Naive thymus-derived CD4-positive, alpha-beta T cell (primary cell): ENCODE measurements at places on chromosomes 4 and X.

GRCh38 chr4:87024201-87024600 is 89.4 kb downstream of the AFF1 start:
- H3K4me1 ChIP-seq, result peaks cover 4% of the 10 kb centered on the region
- DNase-seq, result no peak
- H3K4me3 ChIP-seq, result no peak overlapping the region
- H3K27ac ChIP-seq, result no peak overlapping the region

GRCh38 chr4:118351851-118352827 is 664 bp downstream of the PRSS12 start:
- H3K4me1 ChIP-seq, result peaks cover 6% of the 10 kb centered on the region
- H3K27me3 ChIP-seq, result peaks cover 11% of the 10 kb centered on the region
- no peak overlapping the region for H3K4me3 ChIP-seq
- no peak for DNase-seq
- no peaks in the 10 kb centered on the region for H3K36me3 ChIP-seq

DNA sequence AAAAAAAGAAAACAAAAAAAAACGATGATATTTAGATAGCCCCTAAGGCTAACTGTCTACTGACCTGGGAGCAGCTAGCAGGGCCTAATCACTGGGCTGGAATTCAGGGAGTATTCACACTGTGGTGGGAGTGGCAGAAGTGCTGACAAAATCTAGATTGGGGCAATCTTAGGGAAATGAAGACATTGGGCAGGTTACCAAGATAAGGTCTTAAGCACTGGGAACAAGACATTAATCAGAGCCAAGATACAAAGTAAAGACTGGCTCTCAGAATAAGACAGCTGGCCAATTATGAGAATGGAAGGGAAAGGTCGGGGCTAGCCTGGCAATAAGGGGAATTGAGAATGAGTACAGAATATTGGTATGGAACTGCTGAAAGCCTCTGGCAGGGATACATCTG is 100.2 kb upstream of the GRIA3 start:
- H3K4me3 ChIP-seq, result no peak overlapping the region
- no peaks in the 10 kb centered on the region for H3K4me1 ChIP-seq
- no peaks in the 10 kb centered on the region for H3K27me3 ChIP-seq
- no peak overlapping the region for H3K27ac ChIP-seq
- H3K36me3 ChIP-seq, result no peaks in the 10 kb centered on the region
- no peak for DNase-seq

DNA sequence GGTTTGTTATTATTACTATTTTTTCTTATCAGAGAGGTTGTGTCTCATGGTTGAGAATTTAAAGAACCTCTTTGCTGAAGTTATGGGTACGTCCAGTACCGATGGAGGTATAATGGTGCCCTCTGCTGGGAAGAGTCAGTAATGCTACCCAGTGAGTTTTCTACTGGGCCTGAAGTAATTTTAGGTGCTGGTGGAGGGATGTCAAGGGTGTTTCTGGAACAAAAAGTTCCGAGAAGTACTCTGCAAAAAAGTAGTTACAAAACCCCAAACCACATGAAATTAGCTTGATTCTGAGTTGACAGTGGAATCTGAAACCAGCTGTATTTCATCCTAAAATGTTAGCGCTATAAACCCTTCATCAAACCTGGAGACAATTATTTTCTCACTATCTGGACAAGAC is 102.5 kb upstream of the MID1 start:
- no peak overlapping the region for H3K4me3 ChIP-seq
- no peak overlapping the region for H3K27ac ChIP-seq
- no peaks in the 10 kb centered on the region for H3K36me3 ChIP-seq
- no peaks in the 10 kb centered on the region for H3K4me1 ChIP-seq

DNA sequence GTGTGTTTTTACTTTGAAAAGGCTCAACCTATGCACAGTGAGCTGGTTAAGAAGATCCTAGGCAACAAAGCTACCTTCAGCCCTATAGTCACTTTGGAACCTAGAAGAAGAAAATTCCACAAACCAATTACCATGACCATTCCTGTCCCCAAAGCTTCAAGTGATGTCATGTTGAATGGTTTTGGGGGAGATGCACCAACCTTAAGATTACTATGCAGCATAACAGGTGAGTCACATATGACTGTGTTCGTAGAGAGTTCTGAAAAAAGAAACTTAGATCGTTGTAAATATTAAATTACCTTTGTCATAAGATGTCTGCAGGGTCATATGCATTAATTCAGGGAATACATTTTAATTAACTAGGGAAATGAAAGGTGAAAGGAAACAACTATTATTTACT is 287.1 kb downstream of the ANK2 start:
- no peak overlapping the region for H3K4me3 ChIP-seq
- no peaks in the 10 kb centered on the region for H3K27me3 ChIP-seq
- no peaks in the 10 kb centered on the region for H3K4me1 ChIP-seq
- no peak overlapping the region for H3K27ac ChIP-seq

- no peaks in the 10 kb centered on the region for H3K27me3 ChIP-seq
- no peak overlapping the region for H3K4me3 ChIP-seq
- no peak for DNase-seq
- H3K36me3 ChIP-seq, result no peaks in the 10 kb centered on the region
- H3K4me1 ChIP-seq, result no peaks in the 10 kb centered on the region
Observed at GRCh38 chr4:32191961-32192360, 1471.8 kb downstream of the PCDH7 start.

DNA sequence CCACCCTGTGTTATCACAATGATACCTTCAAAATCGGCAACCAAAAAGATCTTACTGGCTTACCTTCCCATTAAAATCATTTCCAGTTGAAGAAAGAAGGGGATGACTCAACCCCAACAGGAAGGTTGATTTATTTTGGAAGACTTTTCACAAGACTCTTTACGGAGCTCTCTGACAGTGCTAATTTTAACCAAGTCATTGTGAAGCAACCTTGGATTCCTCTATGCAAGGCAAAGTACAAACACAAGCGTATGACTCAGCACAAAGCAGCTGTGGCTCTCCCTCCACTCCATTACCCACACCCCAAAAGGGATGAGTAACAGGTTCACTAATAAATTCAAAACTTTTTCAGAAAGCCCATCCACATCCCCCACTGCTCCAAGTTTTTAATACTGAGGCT is 213.8 kb upstream of the FGF13 start:
- no peak overlapping the region for H3K4me3 ChIP-seq
- no peaks in the 10 kb centered on the region for H3K4me1 ChIP-seq
- H3K27ac ChIP-seq, result no peak overlapping the region

DNA sequence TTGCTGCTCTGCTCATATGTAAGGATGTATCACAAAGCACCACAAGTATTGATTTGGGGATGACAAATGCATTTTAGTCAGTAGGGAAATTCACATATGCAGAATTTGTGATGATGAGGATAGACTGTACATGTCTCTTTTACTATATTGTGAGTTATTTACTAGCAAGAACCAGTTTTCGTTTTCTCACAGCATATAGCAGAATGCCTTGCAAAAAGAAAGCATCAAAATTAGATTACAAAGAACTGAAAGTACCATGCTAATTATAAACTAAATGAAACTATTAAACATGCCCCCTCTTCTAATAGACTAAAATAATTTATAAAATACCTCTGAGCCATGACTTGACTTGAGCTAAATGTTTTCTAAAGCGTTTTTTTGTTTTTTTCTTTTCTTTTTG is 20.1 kb downstream of the TNIP3 start:
- H3K4me3 ChIP-seq, result no peak overlapping the region
- peaks cover 14% of the 10 kb centered on the region for H3K4me1 ChIP-seq
- DNase-seq, result no peak
- H3K27ac ChIP-seq, result no peak overlapping the region
- no peaks in the 10 kb centered on the region for H3K36me3 ChIP-seq
- H3K27me3 ChIP-seq, result no peaks in the 10 kb centered on the region

- peaks cover 11% of the 10 kb centered on the region for H3K4me1 ChIP-seq
- H3K36me3 ChIP-seq, result no peaks in the 10 kb centered on the region
- no peaks in the 10 kb centered on the region for H3K27me3 ChIP-seq
- H3K27ac ChIP-seq, result peak overlapping the region; percentile 40
Observed at GRCh38 chrX:24169211-24169610, 19.7 kb downstream of the ZFX start.

GRCh38 chrX:149392921-149393320 is 112.2 kb downstream of the IDS start:
- DNase-seq, result no peak
- no peak overlapping the region for H3K27ac ChIP-seq
- H3K4me3 ChIP-seq, result no peak overlapping the region
- no peaks in the 10 kb centered on the region for H3K36me3 ChIP-seq
- H3K27me3 ChIP-seq, result no peaks in the 10 kb centered on the region
